Kidney epithelial cell (primary cell): ENCODE measurements at places on chromosomes 6 and 20. TPM values are rescaled to one million over a fixed set of nuclear protein-coding genes. Genes with fewer than 3 reads are reported as not detected.

GRCh38 chr6:11810039-11810541 lies 31.5 kb upstream of the ADTRP start:
- peak; percentile 65 for DNase-seq

DNA sequence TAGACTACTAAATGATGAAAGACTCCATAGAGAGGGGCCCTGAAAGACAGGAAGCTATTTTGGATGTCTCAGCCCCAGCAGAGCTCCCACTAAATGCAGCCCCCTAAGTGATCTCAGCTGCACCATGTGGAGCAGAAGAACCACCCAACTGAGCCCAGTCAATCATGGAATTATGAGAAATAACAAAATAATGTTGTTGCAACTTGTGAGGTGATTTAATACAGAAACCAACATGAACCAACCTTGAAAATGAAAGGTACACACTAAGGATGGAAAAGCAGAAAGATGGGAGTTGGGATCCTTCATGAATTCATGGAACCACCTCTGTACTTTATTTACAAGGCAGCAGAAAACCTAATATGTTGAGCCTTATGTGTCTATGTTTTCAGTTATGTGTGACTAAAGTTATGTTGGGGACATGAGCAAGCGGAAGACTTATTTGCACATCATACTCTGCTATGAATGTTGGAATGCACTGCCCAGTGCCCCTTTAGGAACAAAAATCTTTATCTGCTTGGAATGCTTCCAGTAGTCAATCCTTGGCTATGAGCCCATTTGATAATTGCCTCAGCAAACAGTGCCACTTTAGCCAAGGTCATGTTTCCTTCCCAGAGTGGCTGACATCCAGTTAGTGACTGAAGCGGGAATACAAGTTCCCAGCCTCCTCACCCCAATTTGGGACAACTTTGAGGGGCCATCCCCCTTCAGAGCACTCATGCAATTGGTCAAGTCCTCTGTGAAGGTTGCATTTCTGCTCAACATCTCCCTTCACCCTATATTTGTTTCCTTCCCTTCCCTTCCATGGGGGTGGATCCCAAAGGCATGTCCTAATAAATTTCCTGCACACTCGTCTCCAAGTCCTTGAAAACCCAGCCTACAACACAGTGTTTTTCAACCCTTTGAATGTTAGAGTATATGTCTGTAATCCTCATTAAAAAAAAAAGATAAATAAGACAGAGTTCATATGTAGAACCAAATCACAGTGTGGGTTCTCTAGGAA lies 18.4 kb downstream of the TP53RK start:
- no peak for DNase-seq

GRCh38 chr20:23122796-23123655 lies 36.9 kb upstream of the CD93 start:
- no peak for DNase-seq

DNA sequence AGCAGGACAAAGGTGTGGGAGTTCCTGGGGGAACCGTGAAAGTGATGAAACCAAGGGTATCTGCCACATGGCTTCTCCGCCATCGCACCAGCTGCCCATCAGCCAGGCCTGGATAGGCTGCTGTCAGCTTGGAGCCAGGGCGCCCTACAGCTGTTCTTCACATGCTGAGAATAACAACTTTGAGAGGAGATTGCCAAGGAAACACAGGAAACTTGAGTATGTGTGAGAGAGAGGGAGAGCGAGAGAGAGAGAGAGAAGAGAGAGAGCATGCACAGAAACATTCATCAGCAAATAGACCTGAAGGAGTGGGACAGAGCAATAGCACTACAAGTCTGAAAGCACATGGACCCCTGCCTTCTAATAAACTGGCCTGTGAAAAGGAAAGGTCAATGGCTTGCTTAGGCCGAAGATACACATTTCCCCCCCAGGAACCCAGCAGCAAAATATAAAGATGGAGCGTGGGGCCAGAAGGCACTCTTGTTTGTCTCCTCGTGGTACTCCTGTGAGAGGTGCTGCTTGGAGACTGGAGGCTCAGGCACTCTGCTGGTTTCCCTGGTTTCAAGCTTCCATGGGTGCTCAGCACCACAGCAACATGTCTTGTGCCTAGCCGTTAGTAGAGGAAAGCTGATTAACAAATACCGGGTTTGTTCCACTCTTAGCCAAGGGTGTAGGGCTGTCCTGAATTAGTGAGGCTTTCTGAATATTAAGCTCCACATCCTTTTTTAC lies 53.0 kb downstream of the SNAP25 start:
- no peak for DNase-seq

DNA sequence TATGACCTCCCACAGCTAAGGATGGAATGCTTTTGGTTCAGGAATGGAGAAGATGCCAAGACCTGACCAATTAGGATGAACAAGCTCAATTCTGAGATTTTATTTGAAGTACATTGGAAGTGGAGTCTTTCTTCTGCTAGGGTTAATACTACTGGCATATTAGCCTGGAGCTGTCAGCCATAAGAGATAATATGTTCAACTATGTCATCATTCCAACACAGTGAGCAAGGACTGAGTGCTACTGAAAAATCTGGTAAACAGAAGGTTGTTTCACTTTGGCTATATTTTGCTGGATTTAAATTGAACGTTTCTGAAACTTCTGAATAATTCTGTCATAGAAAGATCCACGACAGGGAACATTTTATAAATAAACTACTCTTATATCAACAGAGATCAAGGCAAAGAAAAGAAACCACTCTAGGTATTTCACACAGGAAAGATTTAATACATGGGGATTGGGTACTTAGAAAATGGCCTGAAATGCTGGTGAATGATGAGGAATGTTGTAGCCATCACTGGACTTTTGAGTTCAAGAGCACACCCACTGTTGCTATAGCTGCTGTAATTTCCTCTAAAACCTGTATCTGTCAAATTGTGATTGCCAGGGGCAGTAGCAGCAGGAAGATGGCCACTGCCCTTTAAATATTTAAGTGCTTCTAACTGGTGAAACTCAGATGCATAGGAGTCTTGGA lies 200.5 kb downstream of the PLCB4 start:
- DNase-seq: no peak

DNA sequence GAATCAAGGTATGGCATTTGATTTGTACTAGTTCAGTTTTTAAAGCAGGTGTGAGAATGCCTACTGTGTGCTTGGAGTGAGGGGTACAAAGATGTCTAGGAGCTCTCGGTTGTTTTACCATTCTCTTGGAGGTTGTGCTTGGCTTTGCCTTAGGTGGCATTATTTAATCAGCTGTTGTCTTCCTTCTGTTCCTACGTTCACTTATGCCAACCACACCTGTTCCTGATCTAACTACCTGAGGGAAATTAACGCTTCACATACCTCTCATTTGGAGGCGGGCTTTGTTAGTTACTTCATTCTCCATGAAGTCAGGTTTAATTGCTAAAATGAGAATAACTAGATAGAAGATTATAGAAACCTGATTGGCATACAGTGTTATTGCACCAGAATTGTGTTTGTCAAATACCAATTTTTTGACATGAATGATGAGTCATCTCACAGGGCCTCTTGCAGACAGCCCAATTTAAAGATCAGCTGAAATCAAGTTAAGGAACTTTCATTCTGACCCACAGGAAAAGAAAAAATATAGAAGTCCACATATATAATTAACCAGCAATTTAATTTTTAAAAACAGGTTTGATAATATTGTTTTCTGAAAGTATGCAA lies 24.8 kb upstream of the PBOV1 start:
- DNase-seq: no peak

GRCh38 chr6:17012421-17013225 lies 89.2 kb upstream of the STMND1 start:
- DNase-seq: peak; percentile 16

DNA sequence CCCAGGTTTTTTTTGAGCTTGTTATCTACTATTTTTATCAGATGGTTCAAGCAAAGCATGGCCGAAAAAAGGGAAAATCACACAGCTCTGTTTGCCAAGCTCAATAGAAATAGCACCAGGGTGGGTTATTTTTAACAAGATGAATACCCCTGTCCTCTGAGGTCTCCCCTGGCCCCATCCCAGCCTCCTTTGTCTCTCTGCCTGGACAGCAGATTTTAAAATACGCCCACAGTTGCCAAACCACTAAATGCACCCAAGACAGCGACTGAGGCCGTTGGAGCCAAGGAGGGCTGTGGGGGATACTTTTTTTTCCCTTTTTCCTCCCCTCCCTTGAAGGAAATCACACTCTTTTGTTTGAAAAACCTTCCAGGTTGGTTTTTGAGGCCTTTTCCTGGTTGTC lies 106.6 kb downstream of the VEGFA start:
- no peak for DNase-seq

GRCh38 chr6:56172144-56172543 lies 75.2 kb downstream of the COL21A1 start:
- DNase-seq: no peak

GRCh38 chr6:130148181-130148580 lies 74.6 kb downstream of the SAMD3 start:
- DNase-seq: no peak

DNA sequence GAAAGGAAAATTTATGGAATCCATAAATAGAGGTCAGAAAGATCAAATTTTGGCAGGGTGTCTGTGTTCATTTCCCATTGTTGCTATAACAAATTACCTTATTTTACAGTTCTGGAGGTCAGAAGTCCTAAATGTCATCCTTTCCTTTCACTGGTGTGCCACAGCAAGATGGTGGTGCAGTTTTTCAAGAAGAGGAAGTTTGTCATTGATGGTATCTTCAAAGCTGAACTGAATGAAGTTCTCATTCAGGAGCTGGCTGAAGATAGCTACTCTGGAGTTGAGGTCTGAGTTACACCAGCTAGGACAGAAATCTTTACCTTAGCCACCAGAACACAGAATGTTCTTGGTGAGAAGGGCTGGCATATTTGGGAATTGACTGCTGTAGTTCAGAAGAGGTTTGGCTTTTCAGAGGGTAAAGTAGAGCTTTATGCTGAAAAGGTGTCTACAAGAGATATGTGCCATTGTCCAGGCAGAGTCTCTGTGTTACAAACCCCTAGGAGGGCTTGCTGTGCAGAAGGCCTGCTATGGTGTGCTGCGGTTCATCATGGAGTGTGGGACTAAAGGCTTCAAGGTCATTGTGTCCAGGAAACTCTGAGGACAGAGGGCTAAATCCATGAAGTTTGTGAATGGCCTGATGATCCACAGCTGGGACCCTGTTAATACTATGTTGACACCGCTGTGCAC lies 7.2 kb upstream of the CCNC start:
- no peak for DNase-seq

DNA sequence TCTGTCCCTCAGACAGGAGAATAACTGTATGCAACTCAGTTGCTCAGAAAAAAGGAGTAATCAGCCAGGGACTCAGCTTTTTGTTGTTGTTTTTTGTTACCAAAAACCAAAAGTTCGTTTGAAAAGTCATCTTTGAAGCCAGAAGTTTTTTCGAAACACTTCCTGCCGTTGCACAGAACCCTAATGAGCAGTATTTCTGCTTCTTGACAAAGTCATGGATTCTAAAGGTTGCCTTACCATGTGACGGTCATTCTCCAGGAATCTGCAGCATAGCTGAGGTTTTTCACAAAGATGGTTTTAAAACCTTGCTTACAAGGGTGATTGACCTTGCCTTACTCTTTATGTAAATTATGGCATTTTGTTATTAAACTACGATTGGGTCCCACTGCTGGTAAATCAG lies 1.9 kb downstream of the RAB32 start:
- peak; percentile 48 for DNase-seq

DNA sequence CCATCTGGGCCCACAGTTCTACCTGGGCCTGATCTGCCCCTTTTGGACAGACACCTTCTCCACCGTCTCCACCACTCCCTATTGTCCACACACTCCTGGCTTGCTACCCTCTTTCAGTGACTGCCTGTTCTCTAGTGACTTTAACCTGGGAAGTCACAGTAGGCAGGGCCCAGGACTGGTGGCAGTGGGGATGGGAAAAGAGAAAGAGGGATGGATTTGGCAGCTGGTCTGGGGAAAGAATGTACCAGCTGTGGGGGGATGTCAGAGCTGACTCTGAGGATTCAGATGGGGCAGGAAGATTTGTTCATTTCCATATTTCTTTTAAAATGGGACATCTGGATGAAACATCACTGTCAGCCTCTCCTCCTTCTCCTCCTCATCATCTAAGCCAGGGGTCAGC lies 85.5 kb downstream of the SULF2 start:
- DNase-seq: no peak

- DNase-seq: no peak
Measured at GRCh38 chr20:33796907-33797544, 14.1 kb upstream of the CHMP4B start.

GRCh38 chr6:105211831-105212230 lies 32.0 kb upstream of the POPDC3 start:
- DNase-seq: no peak

DNA sequence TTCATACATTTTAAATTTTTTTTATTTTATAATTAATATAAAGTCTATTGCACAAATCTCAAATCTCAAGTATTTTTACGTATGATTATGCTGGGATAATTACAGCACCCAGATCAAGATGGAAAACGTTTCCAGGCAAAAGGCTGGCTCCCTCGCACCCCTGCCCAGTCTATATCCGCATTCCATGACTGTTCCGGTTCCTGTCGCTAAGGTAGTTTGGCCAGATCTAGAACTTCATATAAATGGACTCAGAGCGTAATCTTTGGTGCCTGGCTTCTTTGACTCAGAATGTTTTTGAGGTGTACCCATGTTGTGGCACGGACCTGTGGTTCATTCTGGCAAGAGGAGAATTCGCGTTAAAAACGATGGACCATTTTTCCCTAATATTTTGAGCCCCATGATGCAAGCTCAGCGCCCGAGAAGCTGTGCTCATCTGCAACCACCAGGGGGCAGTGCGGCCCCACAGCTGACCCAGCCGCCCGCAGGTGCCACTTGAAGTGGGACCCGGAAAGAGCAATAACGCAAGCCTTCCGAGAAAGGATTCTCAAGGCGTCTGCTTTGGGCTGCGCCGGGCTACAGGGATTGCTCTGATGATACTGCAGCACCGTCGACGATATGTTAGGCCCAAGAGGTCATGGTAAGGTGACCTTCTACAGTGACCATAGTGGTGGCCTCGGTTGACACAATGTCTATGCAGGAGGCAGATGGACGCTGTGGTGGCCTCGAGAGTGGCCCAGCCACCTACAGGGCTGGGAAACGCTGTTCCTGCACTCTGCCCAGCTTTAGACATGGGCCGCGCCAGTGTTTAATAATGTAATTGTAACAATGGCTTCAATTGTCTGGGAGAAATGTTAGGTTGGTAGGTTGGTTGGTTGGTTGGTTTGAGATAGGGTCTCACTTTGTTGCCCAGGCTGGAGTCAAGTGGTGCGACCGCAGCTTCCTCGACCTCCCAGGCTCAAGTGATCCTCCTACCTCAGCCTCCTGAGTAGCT lies 160.1 kb downstream of the ZMYND8 start:
- no peak for DNase-seq

DNA sequence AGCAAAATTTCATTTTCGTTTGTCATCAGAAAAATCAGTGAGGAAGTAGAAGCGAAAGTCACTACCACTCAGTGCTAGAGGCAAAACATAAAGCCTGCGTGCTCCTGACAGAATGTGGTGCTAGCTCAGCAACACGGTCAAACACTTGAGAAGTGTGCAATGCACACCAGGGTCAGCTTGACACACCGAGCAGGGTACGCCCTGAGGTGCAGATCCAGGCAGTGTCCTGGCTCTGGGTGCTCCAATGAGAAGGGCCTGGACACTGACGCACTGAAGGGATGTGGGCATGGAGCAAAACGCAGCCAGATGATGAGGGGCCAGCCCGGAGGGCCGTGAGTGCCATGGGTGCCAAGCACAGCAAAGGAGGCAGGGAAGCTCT lies 5.9 kb downstream of the RNASET2 start:
- no peak for DNase-seq

The MACROD2 gene
- total RNA-seq: 0.79 and 7.9 TPM in 2 replicates

The OR2B2 gene
- total RNA-seq: not detected in 2 replicates

The PPIL6 gene
- total RNA-seq: 1.6 and 4.7 TPM in 2 replicates

The HLA-DPB1 gene
- total RNA-seq: 5.5 and 7.6 TPM in 2 replicates

The TAGAP gene
- total RNA-seq: 0.96 and 1.2 TPM in 2 replicates

The MOG gene
- not detected in 2 replicates for total RNA-seq

The CST4 gene
- total RNA-seq: not detected in 2 replicates

The ZNF831 gene
- total RNA-seq: not detected in 2 replicates
